ENCODE measurements at places on chromosomes 5 and 9. TPM values are rescaled to one million over a fixed set of nuclear protein-coding genes. Genes with fewer than 3 reads are reported as not detected.

The F12 gene
- 0.81 TPM for total RNA-seq

The APBA1 gene
- total RNA-seq = 4.2 TPM

GRCh38 chr5:88388476-88389337 is 120.1 kb upstream of the TMEM161B start:
- DNase-seq = no peak

GRCh38 chr9:136668983-136669790 is 6.5 kb downstream of the EGFL7 start:
- no peak for DNase-seq
